Activated naive CD4-positive, alpha-beta T cell (primary cell): ENCODE measurements at places on chromosomes 5 and 9.

- peak; percentile 7 for DNase-seq
Observed at GRCh38 chr9:126301985-126302603, 24.5 kb upstream of the MVB12B start.

DNA sequence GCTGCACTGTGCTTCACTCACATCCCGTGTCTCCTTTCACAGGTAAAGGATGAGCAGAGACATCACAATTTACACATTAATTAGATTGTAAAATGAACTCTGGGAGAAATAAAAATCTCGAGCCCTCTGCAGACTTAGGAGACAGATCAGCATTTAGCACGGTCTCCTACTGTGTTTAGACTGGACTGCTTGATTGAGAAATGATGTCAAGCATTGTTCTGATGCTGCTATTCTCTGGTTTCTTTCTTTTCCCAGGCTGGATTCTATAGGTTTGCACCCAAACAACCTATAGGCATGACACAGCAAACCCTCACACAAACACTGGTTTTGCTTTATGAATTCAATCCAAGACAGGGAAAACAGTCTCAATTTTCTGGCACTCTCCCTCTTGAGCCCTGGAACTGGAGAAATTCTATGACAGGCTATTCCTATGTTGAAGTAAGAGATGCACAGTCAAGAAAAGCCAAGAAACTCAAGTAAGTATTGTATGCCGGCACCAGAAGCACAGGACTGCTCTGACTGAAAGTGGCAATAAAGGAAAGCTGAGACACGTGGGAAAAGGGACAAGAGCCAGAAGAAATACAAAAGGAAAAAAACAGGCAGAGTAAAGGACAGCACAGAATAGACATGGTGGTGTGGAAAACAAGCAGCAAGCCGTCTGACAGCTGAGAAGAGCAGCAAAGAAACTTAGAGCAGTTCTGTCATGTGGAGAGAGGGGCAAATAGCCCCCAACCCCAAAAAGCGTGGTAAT is 24.8 kb upstream of the ERAP2 start:
- DNase-seq = no peak

- DNase-seq = no peak
Observed at GRCh38 chr5:142884029-142884428, 113.9 kb downstream of the ARHGAP26 start.

GRCh38 chr9:130884542-130885483 is 11.8 kb downstream of the QRFP start:
- no peak for DNase-seq

GRCh38 chr5:1268666-1269065 is 26.2 kb downstream of the TERT start:
- DNase-seq = no peak
